ENCODE measurements at places on chromosomes 1 and 21.

GRCh38 chr1:173148971-173149370, 58.2 kb downstream of the TNFSF4 start:
- DNase-seq: no peak

DNA sequence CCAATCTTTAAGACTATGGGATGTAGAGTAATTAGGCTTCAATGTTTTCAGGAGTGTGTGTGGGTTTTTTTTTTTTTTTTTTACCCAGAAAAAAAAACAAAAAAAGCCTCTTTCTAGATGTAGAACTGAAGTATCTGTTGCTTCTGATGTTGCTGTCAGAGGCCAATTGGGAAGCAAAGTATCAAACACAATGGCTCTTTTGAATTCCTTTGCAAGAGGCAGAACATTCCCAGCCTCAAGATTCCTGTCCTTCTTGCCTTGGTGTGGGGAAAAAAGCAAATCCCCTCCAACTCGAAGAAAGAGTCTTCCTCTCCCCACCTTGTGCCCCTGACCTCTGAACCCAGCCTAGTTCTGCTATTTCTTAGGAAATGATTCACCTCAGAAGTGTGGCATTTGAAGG, 55.4 kb upstream of the LMO4 start:
- DNase-seq: no peak

DNA sequence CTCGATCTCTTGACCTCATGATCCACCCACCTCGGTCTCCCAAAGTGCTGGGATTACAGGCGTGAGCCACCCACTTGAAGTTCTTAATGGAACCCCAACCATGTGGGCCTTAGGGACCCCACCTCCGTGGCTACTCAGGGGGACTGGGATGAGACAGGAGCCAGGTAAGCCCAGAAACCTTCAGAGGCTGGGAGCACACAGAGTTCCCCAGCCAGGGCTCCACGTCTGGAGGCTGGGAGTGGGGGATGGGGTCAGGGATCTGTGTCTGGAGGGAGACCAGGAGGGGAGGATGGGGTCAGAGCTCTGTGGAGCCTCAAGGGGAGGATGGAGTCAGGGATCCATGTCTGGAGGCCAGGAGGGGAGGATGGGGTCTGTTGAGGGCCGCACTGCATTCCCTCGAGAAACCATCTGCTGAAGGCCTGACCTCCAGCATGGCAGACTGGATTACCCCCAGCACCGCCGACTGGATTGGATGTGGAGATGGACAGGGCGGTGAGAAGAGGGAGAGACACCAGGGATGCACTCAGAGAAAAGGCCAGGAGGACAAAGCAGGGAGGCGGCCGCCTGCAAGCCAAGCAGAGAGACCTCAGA, 2.1 kb upstream of the FTCD start:
- DNase-seq: no peak

DNA sequence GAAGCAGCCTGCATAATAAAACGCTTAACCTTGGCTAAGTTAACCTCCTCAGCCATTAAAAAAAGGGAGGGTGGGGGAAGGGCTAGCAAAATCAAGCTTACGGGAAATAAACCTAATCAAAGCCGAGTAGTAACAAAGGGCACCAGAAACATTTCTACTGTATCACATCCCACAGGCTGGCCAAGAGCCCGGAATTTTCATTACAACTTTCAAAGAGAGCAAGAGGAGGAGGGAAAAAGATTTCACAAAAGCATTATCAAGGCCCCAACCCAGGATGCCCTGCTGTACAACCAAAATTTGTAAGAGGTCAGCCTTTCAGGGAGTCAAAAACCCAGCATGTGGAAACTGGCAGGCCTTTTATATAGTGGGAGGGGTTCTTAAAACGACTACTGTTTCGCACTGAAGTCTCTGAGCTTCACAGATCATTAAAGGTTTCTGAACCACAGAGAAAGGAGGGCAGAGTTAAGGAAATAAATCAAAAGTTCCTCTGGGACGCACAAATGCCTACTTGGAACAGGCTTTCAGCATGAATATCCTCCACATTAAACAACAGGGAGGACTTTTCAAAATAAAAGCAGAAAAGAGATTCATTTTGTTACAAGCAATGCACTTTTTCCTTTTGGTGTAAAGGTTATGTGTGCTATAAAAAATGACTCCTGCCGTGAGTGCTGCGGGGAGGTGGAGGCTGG, 90.4 kb downstream of the SLC45A1 start:
- DNase-seq: no peak

DNA sequence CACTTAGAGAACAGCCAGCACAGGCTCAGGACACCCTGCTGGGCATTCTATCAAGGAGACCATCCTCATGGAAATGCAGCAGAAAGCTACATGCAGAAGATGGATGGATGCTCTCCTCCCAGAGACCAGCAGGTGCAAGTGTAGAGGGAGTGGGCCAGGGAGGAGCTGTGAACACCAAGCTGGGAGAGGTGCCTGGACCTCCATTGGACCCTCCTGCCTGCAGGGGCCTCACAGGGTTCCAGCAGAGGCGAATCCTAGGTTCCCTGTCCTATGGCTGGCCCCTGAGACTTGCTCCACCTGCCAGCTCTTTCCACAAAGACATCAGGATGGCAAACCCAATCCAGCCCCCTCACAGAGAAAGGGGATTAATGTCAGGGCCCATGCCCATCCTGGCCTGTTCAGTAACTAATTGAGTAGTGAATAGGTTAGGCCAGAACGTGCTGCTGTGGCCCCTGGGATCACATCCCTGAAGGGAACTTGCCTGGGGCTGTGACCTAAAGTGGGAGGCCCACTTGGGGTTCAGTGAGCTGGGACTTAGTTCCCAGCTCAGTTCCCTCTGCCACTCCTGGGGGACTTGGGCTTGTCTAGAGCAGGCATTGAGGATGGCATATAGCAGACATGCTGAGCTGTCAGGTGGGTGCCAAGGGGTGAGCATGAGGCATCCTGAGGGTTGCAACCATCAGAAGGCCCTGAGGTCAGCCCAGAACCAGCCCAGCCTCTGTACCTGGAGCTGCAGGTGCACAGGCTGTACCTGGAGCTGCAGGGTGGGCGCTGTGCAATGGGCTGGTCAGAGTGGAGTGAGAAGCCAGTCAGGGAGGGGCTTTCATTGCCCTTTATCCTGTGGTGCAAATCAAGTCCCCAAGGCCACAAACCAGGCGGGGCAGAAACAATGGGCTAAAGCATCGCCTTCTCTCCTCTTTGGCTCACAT, 22.9 kb upstream of the ZNF678 start:
- no peak for DNase-seq

DNA sequence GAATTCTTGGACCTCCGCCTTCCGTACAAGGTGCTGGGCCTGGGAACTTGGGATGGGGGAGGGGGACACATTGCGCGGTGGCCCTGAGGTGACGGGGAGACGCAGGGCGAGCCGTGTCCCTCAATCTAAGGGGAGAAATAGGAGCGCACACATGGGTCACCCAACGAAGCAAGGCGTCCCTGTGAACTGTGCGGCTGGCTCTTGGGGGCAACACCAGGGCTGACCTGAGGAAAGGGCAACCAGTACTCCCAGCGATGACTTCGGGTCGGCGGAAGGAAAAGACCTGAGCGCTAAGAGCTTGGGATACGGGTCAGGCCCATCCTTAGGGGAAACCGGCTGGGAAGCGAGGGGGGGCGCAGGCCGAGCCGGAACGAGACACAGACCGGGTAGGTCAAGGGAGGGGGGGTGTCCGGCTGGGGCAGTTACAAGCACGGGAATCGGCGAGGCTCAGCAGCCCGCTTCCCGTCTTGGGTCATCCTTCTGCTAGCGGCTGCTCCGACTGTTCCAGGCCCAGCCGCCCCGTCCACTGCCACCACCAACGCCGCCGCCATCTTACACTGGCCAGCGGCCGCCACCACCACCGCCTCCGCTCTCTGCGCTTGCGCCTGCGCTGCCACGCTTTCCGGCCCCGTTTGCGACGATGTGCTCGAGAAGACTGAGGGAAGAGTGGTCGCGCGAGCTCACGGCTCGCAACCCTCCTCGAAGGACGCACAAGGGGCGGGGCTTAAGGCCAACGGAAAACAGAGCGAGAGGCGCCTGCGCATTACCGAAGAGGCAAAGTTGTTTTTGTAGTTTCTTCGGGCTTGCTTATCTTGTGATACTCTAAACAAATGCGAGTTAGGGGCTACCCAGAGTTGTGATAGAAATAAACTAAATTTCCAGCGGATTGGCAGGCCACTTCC, at the start of gene DCAF8:
Gene DCAF8 (minus strand): TSS at position 657 of the 902 bp plus-strand sequence. CDS start 18,541 bp downstream, outside the sequence.
- DNase-seq: peak; percentile 98

DNA sequence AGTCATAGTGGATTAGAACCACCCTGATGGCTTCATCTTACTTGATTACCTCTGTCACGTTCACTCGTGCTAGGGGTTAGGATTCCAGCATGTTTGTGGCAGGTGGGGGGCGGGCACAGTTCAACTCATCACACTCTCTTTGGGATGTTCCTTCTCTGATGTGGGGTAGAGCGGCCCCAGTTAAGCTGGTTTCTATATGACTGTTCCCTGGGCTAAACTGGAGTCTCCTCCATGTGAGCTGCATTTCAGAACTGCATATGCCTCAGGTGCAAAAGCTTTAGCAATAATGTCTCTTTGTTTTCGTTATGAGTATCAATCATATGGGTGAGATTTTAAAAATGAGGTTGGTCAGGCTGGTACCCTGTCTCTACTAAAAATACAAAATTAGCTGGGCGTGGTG, 393.2 kb downstream of the RPS6KC1 start:
- no peak for DNase-seq

DNA sequence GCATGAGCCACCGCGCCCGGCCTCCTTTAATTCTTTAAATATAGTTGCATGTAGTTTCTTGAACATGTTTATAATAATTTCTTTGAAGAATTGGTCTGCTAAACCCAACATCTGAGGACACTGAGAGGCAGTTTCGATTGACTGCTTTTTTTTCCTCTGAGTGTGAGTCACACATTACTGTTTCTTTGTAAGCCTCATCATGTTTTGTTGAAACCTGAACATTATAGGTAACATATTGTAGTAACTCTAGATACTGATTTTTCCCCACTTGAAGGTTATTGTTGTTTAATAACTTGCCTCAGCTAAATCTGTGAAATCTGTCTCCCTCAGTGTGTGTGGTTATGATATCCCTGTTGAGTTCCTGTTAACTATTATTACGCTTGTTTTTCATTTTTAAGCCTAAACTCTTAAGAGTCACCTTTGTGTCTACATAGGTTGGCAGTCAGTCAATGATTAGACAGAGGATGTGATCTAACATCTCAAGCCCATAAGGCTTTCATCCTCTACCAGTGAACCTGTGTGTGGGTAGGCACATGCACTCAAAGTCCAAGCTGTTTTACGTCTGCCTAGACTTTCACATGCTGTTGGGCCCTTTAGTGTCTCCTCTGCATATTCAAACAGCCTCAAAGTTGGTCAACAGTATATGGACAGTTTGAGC, 155.5 kb downstream of the KCNH1 start:
- no peak for DNase-seq

GRCh38 chr1:169929210-169929526, 35.5 kb upstream of the SCYL3 start:
- DNase-seq: no peak

- no peak for DNase-seq
These were observed 33.4 kb upstream of the ZNF496 start for GRCh38 chr1:247365023-247365422.

- DNase-seq: no peak
These were observed 172.2 kb upstream of the L1TD1 start for GRCh38 chr1:62022382-62022983.
